ENCODE measurements at places on chromosomes 3 and 15.

GRCh38 chr3:183653209-183654064 lies 18.0 kb downstream of the KLHL24 start:
- no peak for DNase-seq

- no peak for DNase-seq
These were observed 347.3 kb downstream of the CNTN3 start for GRCh38 chr3:74267131-74267530.

GRCh38 chr3:148381051-148381450 lies 316.7 kb upstream of the AGTR1 start:
- no peak for DNase-seq

DNA sequence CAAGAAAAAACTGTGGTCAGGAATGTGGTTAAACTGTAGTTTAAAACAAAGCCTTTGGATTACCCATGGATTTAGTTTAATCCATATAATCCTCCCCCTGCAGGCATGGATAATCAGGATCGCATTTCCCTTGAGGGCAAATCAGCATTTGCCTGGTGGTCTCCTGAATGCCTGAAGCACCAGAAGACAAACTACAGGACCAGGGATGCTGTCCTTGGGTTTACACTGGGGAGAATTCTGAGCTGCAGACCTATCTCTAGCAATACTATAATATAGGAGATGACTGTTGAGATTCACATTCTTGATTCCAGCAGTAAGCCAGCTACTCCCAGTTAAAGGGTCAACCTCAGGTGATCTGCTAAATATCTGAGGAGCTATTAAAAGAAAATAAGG lies 10.6 kb downstream of the PIK3CB start:
- DNase-seq, result no peak

DNA sequence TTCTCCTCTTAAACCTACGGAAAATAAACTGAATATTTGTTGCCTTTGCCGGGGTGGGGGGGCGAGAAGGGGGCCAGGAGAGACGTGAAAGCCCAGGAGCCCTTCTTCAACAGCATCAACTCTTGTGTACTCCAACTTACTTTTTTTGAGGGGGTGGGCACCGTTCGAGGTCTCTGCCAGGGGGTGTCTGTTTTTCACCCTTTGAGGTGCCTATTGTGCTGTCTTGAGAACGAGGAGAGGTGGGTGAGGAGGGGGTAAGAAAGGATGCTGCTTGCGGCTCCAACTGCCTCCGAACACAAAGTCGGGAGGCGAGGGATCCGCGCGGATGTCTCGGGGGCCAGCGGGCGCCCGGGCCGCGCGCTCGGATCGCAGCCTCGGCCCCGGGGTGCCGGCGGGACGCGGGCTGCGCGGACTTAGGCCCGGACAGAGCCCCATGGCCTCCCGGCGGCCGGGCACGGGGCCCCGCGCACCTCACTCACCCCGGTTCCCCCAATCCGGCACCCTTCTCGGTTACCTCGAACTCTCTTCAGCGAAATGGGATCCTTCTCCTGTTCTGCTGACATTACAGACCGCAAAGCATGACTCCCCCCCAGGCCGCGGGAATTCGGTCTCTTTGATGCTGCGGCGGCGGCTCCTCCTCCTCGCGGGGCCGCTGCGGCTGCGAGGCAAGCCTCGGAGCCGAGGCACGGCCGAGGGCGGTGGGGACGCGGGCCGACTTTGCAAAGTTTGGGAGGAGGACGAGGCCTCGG lies 650 bp downstream of the PYGO1 start:
- DNase-seq, result peak; percentile 12

DNA sequence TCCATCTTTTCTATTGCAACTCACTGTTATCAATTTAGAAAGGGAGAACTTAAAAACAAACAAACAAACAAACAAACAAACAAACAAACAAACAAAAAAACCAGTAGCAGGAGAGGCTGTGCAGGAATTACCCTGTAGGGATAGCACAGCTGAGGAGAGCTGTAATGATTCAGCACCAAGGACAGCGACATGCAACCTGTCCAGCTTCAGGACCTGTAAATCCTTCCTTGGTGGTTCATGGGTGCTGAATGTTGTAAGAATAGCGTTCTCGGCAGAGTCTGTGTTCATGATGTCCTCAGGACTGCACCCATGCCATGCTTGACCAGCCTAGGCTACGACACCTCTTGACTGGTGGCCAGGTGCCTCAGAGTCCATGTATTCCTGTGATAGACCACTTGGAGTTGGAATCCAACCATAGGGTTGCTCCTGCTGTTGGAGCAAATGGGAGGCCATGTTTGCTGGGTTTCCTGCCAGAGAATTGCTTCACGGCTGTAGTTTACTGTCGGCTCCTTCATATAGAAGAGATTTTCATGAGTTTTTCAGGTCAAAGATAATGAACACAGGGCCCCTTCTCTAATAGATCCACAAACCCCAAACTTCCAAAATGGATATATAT lies 65.9 kb downstream of the CACNA2D3 start:
- DNase-seq, result peak; percentile 47

- no peak for DNase-seq
These were observed 304.7 kb downstream of the SUCLG2 start for GRCh38 chr3:67349551-67350174.

GRCh38 chr15:90232196-90232595 lies 1.5 kb downstream of the CIB1 start:
- DNase-seq, result no peak

GRCh38 chr3:127441764-127442163 lies 148.8 kb downstream of the TPRA1 start:
- DNase-seq, result no peak

DNA sequence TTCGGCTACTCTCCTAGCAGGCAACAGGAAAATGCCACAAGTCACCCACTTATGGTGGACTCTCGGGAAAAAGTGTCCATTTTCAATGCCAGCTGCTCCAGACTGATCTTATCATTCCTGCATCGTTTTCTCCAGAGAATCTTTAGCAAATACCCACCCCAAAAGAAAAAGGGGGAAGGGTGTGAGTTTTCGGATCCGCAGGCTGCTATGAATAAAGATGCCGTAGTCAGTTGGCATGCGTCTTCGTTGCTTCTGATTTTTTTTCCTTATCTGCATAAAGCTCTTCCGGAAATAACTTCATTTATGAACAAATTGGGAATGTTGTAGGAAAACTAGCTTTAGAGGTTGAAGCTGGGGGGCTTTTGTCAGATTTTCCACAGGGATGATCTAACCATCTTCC lies 22.4 kb upstream of the VILL start:
- no peak for DNase-seq
